Spleen (tissue), 13 donors: ENCODE measurements at places on chromosomes 11 and 22.

DNA sequence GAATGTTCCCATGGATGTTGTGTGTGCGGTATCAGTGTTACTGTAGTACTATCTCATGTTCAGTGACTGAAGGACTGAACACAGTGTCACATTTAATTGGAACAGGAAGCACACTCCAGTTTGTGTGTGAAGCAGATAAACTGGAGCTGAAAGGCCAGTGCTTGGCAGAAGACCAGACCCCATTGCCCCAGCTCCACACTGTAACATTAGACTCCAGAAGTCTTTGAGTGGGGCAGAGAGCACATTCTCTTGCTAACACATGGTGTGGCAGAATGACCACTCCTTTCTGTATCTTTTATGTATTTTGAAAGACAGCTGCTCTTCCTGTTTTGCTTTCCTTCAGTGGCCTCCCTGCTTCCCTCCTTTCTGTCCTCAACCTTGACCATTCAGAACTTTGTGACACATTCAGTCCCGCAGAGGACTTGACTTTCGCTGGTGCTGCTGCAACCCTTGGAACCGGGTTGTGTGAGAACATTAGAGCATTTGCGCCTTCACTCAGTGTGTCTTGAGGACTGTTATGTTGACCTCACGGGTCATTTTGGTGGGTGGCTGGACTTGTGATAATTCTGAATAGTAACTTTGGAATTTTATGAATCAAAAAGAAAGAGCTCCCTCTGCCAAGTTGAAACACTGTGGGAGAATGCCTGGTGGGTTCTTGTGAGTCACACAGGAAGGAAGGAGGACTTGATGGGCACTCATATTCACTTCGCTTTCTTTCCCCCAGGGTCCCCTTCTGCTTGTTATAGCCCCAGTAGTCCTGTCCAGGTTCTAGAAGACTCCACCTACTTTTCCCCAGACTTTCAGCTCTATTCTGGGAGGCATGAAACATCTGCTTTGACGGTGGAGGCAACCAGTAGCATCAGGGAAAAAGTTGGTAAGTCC is 26.4 kb downstream of the AMOTL1 start:
- no peak for DNase-seq

GRCh38 chr11:30984827-30985226 is 384.7 kb downstream of the DCDC1 start:
- no peak for DNase-seq

DNA sequence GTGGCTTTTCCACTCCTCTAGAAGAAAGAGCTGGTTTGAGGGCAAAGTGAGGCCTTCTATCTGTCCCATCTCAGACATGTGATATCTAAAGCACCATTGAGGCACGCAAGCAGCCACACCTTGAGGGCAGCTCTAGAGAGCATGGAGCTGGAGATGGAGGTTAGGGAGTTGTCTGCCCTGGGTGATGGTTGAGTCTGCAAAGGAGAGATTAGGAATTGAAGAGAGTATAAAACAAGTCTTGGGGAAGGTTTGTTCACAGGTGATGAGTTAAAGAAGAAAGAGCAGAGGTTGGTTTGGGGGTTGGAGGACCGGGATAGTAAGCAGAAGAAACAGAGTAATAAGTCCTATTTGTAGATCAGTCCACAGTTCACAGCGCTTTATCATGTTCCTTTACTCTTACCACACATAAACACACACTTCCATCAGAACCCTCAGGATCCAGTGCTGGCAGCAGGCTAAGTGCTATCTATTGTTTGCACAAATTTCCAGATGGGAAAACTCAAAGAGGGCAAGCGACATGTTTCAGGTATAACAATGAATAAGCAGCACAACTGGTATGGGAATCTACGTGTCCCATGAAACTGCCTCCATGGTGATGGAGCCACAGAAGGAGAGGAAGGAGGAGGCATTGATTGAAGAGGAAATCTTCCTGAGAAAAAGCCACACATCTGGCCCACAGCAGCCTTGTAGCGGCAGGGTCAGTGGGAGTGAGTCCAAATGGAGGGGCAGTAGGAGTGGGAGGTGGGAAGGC is 65.8 kb downstream of the RASSF10 start:
- no peak for DNase-seq

DNA sequence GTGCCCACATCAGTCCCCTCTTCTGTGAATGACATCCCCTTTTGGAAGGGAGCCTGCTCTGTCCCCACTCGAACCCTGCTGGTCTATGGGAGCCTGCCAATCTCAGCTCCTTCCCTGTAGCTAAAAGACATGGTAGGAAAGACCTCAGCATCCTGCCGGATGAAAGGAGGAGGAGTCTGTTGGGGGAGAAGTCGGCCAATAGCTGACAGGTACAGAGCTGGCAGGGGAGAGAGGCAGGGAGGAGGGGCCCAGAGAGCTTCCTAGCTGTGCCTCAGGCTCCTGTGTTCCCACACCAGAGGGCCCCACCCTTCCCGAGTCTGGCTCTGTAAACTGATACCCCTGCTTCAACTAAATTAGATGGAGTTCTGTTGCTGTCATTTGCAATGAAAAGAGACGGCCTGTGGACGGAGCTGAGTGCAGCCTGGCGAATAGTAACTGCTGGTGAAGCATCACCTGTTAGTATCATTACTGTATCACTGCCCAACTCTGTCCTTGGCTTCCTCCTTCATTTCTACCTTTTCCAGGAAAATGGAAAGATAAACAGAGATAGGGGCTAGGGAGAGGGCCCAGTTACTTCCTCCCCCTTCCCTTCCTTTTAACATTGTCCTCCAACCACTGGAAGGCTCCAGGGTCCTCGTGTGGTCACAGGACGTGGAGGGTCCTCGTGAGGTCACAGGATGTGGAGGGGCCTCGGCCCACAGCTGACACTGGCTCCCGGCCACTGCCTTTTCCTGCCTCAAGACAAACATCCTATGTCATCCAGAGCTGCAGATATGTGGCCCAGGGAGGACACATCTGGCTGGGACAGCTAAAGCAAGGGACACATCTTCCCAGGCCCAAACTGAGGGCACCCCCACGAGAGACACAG is 15.1 kb downstream of the FXYD6 start:
- DNase-seq, result no peak

DNA sequence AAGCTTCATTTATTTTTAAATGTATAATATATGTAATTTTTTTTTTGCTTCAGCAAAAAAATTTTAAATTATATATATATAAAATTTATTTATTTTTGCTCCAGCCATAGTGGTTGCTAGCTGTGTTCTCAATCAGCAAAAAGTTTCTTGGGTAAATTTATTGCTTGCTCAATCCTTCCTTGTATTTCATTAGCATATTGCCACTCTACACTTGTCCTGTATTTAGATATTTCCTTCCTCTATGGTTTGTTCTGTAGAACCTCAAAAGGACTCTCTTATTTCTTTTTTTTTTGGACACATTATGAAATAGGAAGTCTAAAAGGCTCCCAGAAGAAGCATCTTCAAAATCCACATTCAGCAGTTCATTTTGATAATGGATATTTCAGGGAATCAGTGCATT is 2.3 kb downstream of the PTPRJ start:
- DNase-seq, result no peak

- DNase-seq, result no peak
Observed at GRCh38 chr11:104650234-104650633, 248.0 kb downstream of the CASP12 start.

GRCh38 chr11:63517156-63517555 is 11.3 kb downstream of the LGALS12 start:
- no peak for DNase-seq

GRCh38 chr11:93567401-93567895 is 24.3 kb upstream of the SMCO4 start:
- DNase-seq, result no peak

DNA sequence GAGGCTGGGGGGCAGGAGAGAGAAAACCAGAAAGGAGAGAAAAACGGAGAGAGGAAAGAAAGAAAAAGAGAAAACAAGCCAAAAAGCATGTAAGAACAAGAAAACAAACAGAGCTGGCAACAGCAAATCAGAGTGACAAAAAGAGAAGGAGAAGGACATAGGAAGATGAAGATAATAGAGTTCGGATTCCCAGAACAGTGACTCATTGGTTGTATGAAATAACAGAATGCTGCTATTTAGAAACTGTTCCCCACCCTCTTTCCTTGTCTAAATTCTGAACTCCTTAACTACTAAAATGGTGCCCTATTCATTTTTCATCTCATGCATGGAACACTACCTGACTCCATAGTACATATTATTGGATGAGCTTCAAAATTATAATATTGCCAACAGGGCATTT is 317.4 kb downstream of the C11orf87 start:
- no peak for DNase-seq
